ENCODE measurements at places on chromosomes 2 and 18. TPM values are rescaled to one million over a fixed set of nuclear protein-coding genes. Genes with fewer than 3 reads are reported as not detected.

The CABYR gene
- 1.5 TPM for total RNA-seq

The DNER gene
- total RNA-seq = 0.07 TPM

The RIOK3 gene
- 50.1 TPM for total RNA-seq

The ALLC gene
- total RNA-seq = not detected

The SERPINB4 gene
- total RNA-seq = not detected

The IL36A gene
- total RNA-seq = not detected

The ATF2 gene
- total RNA-seq = 31.6 TPM

The MERTK gene
- total RNA-seq = 33.6 TPM

The INPP5D gene
- total RNA-seq = 27.2 TPM

The HOXD13 gene
- total RNA-seq = not detected

The TMEM17 gene
- 1.5 TPM for total RNA-seq

The GCG gene
- total RNA-seq = not detected

The RIT2 gene
- not detected for total RNA-seq

The AGXT gene
- total RNA-seq = not detected

The RPRM gene
- not detected for total RNA-seq

The IAH1 gene
- total RNA-seq = 32.9 TPM

The APLF gene
- 4.8 TPM for total RNA-seq

The ABCG8 gene
- total RNA-seq = not detected

The ABCG5 gene
- total RNA-seq = not detected

The PPM1B gene
- 20.0 TPM for total RNA-seq

The OR6B2 gene
- total RNA-seq = not detected

The LIMS2 gene
- total RNA-seq = 12.4 TPM

The SCYGR4 gene
- not detected for total RNA-seq

The RGPD4 gene
- total RNA-seq = not detected

The PTPN4 gene
- total RNA-seq = 43.3 TPM

The LRATD1 gene
- total RNA-seq = 0.04 TPM

The DCTN1 gene
- total RNA-seq = 172 TPM

The ANO7 gene
- total RNA-seq = 0.59 TPM

The TBR1 gene
- 0.04 TPM for total RNA-seq

The TRIB2 gene
- 14.2 TPM for total RNA-seq

The CUL3 gene
- 62.7 TPM for total RNA-seq

The IL1RN gene
- total RNA-seq = not detected

Measured in pulmonary artery endothelial cell (primary cell).